ENCODE measurements at places on chromosomes 3 and 15.

GRCh38 chr15:60795471-60795870 is 316.5 kb upstream of the ICE2 start:
- no peak for DNase-seq

DNA sequence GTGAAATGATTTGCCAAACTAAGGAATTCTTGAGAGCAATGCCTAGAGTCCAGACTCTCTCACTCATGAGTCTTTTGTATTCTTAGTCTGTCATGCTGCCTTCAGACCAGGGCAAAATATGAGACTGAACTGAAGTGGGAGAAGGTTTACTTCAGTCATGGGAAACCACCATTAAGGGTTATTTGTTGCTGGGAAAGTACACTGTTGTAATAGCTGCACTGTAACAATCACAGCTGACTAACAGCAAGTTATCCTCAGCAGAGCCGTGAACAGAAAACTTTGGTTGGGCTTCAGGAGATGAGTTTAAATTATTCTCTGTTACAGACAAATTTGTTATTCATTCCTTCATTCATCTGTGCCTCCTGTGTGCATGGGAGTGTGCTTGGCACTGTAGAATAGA is 258.5 kb downstream of the ROBO2 start:
- DNase-seq = no peak

DNA sequence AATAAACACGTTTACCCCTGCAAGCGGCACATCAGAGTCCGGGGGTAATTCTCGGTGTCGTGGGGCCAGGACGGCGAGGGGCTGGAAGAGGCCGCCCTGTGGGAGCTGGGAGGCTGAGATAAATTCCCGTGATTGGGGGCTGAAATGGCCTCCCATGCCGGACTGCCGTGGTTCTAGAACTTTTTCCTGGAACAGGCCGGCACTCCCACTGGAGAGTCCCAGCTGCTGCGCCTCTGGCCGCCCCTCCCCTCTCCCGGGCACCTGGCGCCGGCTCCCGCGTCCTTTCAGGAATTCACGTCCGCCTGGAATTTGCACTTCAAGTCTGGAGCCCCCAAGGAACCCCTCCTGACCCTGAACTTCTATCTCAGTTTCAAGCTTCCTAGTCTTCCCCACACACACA is 10.8 kb upstream of the LRRC2 start:
- DNase-seq = no peak

- no peak for DNase-seq
Measured at GRCh38 chr15:40829115-40829514, 607 bp upstream of the PPP1R14D start.

Data from SIG-M5 (cell line).